Glutamatergic neuron (in vitro differentiated cells): ENCODE measurements at places on chromosomes 5 and 9.

DNA sequence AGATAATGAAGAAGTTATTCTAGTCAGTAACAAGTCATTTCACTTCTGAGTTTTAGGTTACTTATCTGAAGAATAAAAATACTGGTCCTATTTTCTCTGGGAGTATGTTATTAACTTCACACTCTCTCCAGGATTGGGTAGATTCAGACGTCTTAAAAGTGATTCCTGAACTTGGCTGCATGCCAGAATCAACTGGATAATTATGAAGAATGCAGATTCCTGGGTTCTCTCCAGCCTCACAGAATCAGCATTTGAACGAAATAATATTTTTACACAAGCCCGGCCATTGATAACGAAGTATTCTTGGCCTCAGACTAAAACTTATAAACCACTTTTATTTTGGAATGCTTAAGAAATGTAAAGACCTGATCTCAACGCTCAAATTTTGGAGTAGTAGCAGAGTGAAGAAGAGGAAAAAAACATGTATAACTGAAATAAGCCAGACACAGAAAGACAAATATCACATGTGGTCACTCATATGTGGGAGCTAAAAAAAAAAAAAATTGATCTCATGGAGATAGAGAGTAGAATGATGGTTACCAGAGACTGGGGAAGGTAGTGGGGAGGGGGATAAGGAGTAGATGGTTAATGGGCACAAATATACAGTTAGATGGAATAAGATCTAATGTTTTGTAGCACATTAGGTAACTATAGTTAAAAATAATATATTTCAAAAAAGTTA lies 507.3 kb downstream of the ISL1 start:
- no peak for DNase-seq

- DNase-seq: no peak
These were observed 67.0 kb downstream of the ZNF366 start for GRCh38 chr5:72440207-72440638.

GRCh38 chr5:154197801-154198491 lies 7.4 kb downstream of the GALNT10 start:
- DNase-seq: no peak

- DNase-seq: peak; percentile 45
These were observed 63.5 kb downstream of the C9orf50 start for GRCh38 chr9:129557192-129558036.

DNA sequence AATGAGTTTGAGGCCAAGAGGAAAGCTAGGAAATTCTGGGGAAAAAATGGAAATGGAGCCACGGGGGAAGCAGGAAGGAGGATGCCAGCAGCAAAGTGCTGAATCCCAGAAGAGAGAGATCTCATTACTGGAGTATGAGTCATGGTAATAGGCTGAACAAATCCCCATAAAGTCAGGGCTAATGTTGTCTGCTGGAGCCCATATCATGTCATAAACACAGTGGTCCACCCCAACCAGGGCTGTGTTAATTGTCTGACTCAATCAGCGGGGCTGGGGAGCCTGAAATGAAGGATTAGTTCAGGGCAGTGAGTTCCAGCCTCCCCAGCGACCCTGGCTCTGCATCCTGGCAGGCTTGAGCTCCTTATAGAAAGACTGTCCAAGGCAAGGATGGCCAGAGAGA lies 68.8 kb downstream of the TLR4 start:
- DNase-seq: no peak
